ENCODE measurements at places on chromosomes 5 and 9. TPM values are rescaled to one million over a fixed set of nuclear protein-coding genes. Genes with fewer than 3 reads are reported as not detected.

DNA sequence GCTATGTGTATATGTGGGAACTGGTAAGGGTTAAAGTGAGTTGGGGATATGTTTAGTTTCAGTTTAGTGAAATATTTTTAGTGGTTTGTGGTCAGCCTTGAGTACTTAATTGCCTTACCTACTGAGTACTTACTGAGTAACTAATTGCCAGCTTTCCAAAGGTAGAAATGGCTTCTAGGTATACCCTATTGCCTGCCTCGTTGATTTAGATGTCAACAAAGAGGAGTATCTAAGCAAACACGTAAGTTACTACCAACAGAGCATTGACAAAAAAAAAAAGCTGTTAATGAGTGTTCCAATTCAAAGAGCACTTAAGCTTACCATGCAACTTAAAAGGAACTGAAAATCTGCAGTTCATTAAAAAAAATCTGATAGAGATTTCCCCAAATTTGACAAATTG lies 8.8 kb downstream of the ATP10B start:
- DNase-seq, result no peak

GRCh38 chr5:157540124-157540523 lies 35.5 kb downstream of the ADAM19 start:
- peak; percentile 66 for DNase-seq

- DNase-seq, result no peak
These were observed 120.4 kb upstream of the OSMR start for GRCh38 chr5:38725371-38725865.

DNA sequence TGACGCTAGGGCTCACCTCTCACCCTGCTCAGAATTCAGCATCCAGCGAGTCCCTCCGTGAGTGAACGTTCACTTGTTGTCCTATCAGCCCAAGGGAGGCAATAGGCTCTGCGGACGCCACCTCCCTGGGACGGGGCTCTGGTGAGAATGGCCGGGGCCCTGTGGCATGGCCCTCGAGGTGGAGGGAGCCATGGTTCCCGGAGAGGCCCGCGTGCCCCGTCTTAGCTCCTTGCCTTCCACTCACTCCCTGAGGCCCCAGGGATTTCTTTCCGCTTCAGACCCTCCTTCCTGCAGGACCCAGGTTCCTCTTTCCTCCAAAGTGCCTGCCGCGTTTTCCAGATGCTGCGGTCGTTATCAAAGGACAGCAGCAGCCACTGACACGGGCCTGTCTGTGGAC lies 21.5 kb downstream of the EXOC3 start:
- DNase-seq, result no peak

DNA sequence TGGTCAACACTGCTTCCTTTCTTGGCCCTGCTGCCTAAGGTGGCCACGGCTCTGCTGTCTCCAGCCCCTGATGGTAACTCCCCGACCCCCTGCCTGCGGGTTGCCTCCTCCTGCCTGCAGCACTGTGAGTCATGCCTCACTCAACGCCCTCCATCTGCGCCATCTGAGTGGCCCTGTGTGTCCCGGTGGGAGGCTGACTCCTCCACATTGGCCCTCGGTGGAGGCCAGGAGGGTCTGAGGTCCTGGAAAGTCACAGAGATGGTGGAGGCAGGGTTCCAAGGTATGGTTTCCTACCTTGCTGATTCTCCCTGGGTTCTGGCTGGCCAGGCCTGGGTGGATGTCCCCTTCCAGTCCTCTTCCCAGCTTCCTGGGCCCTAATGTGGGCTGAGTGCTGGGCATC lies 64.5 kb upstream of the ADAMTS2 start:
- DNase-seq, result no peak

GRCh38 chr5:175344331-175345195 lies 99.4 kb downstream of the DRD1 start:
- no peak for DNase-seq

DNA sequence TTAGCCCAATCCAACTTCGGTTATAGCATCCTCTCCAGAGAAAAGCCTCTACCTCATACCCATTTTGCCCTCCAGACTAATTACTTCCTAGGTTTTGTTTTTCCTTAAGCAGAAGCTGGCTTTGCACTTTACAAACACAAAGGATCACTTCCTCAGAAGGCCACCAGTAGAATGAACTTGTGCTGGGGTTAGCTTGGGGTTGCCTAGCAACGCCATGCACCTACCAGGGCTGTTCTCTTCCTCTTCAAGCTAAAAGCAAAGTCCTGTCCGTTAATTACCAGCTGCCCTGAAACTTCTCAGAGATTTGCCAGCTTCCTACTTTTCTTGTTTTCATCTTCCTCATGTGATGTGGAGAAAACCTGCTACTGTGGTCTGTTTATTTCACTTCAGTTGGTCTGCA lies 132.0 kb upstream of the WWC1 start:
- no peak for DNase-seq

DNA sequence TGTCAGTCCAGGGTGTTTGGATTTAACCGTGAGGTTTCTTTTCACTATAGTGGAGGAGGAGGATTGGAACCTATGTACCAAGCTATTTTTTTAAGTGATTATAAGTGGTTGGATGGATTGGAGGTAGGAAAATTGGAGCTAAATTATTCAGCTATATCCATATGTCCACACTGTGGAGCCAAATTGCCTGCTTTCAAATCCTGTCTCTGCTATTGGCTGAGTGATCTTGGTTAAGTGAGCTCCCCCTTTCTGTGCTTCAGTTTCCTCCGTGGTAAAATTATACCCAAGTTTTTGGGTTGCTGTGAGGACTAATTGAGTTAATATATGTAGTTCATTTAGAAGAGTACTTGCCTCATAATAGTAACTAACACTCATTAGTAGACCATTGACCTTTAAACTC lies 2.5 kb downstream of the CENPP start:
- DNase-seq, result no peak

The EPB41L4A gene
- not detected for total RNA-seq

The EIF4E1B gene
- total RNA-seq, result not detected

The INSL6 gene
- not detected for total RNA-seq

The GPRIN1 gene
- 3.7 TPM for total RNA-seq

The B4GALT1 gene
- 53.8 TPM for total RNA-seq

The GARNL3 gene
- 3.3 TPM for total RNA-seq

- DNase-seq, result peak; percentile 60
These were observed 150.2 kb upstream of the KLF9 start for GRCh38 chr9:70564468-70565335.

The NTRK2 gene
- total RNA-seq, result 2.3 TPM
